8988T (cell line): ENCODE measurements at places on chromosomes 3 and 15.

GRCh38 chr15:28984421-28985315 is 98.9 kb downstream of the APBA2 start:
- DNase-seq = no peak

GRCh38 chr3:33956206-33956605 is 157.8 kb downstream of the PDCD6IP start:
- no peak for DNase-seq

DNA sequence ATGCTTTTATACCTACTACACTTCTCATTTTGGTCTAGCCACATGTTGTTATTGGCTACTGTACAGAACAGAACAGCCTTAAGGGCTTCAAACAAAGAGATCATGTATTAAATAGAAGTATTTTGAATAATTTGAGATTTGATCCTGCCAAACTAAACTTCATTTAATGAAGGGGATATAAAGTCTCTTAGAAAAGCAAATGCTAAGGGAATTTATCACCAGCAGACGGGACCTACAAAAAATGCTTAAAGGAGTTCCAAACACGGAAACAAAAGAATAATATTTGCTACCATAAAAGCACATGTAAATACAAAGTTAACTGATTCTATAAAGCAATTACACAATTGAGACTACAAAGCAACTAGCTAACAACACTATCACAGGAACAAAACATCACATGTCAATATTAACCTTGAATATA is 23.6 kb upstream of the FMN1 start:
- no peak for DNase-seq

GRCh38 chr3:37912052-37912733 is 50.5 kb downstream of the CTDSPL start:
- DNase-seq = no peak

- no peak for DNase-seq
These were observed 60.2 kb downstream of the AMOTL2 start for GRCh38 chr3:134313847-134314587.

- no peak for DNase-seq
These were observed 30.3 kb downstream of the TPRA1 start for GRCh38 chr3:127560051-127560787.

DNA sequence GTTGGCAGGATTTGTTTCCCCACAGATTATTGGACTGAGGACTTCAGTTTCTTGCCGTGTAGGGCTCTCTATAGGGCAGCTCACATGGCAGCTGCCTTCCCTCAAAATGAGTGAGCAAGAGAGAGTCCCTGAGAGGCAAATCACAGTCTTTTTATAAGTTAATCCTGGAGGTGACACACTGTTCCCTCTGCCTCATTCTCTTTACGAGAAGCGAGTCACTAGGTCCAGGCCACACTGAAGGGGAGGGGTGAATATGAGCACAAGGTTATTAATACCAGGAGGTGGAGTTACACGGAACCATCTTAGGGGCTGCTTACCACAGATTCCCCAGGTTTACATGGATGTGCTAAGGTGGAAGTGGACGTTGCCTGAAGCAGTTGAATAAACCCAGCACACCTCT is 77.0 kb downstream of the LPP start:
- no peak for DNase-seq

- DNase-seq = no peak
These were observed 114.7 kb downstream of the LRRC28 start for GRCh38 chr15:99366013-99366412.

DNA sequence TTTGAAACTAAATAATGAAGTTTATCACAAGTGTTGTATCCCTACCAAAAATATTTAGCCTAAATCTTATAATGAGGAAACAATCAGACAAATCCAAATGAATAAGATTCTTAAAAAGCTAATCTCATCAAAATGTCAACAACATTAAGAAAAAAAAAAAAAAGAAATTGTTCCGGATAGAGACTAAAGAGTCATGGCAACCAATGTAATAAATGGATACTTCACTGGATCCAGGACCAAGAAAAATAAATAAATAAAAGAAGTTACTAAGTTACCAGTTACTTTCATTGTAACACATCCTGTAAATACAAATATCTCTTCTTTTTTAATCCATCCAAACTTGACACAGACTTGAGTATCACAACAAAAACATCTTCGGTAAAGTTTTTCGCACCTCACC is 607 bp downstream of the MRPL47 start:
- no peak for DNase-seq

GRCh38 chr15:83053151-83053550 is 13.9 kb downstream of the BTBD1 start:
- no peak for DNase-seq
